ENCODE measurements at places on chromosomes 16 and 17.

- DNase-seq: no peak
Measured at GRCh38 chr16:70512456-70512855, 10.9 kb downstream of the COG4 start.

DNA sequence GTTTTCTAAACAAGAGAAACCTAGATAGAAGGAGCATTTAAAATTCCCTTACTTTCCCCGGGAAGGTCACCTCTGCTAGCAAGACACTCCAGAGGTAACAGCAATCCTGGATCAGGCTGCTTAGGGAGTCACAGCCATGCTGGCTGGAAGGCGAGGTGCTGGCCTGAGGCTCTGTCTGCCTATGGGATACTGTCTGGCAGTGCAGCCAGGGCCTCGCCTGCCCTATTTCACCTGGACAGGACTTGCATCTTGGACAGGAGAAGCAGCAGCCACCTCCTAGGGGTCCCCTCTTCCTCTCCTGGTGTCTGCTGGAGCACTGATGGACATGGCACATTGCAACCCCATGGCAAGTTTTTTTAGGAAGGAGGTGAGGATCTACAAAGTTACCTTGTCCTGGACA lies 15.1 kb downstream of the FA2H start:
- no peak for DNase-seq

DNA sequence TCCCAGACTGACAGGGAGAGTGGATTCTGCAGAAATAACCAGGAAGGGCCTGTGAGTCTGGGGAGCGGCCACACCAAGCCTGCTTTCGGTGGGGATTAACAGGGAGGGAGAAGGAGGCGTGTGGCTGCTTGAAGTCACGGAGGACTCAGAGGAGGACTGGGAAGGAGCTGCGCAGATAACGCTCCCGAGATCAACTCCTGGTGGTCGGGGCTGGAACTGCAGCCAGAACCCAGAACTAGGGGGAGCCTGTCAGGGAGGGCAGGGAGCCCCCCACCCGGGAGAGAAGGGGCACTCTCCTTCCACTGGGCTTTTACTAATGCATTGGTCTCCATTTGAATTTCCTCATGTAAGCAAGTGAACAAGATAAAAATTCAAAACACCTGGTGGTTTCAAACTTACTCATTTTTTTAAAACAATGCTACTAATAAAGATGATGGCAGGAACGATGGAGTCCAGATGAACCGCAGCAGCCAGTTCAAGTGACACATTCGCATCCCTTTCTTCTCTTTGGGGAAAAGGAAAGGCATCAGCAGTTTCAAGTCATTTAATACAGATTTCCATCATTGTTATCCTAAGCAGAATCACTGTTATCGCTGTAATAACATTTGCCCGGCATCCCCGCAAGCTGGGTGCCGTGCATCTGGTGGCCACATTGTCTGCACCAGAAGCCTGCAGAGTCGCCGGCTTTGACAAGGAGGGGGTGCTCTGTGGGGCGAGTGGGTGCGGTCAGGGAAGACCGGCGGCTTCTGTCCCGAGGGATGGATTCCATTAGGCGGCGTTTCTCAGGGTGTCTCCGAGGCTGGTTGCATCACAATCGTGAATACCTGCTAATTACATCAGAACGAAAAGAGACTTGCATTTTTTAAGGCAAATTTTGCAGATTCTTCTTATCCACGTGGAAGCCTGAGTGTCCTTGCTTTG lies 183.0 kb downstream of the FOXL1 start:
- DNase-seq: no peak

DNA sequence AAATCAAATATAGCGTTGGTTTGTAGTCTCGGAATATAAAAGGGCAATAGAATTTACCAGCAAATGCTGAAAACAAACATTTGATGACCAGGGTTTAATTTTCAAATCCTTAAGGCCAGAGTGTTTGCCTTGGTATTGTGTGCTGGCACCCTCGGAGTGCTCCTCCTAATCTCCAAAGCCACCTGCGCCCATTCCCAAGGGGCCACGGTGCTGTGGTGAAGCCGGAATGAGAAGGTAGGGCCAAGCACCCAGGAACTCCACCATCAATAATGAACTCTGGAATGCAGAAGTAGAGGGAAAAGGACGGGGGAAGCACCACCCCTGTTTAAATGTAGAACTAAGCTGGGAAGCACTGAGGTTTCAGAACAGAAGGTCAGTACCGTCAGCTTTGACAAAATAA lies 51.9 kb downstream of the COG7 start:
- DNase-seq: no peak

DNA sequence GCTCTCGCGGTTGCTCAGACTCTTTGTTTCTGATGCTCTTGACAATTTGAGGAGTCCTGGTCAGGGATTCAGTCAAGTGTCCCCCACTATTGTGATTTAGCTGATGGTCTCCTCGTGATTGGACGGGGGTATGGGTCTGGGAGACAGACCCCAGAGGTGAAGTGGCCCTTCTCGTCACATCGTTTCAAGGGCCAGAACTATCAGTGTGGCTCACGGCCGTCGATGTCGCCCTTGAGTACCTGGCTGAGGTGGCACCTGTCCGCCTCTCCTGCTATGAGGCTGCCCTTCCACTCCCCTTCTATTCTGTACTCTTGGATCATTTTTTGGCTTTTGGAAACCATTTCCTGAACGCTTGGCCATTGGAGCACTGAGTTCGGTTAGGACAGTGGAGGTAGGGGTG lies 7.4 kb upstream of the MEAK7 start:
- no peak for DNase-seq

GRCh38 chr17:32335687-32336086 lies 6.3 kb downstream of the C17orf75 start:
- no peak for DNase-seq

GRCh38 chr16:3503523-3503922 lies 2.7 kb downstream of the CLUAP1 start:
- DNase-seq: no peak

GRCh38 chr17:34892461-34893249 lies 68.6 kb downstream of the CCT6B start:
- no peak for DNase-seq

DNA sequence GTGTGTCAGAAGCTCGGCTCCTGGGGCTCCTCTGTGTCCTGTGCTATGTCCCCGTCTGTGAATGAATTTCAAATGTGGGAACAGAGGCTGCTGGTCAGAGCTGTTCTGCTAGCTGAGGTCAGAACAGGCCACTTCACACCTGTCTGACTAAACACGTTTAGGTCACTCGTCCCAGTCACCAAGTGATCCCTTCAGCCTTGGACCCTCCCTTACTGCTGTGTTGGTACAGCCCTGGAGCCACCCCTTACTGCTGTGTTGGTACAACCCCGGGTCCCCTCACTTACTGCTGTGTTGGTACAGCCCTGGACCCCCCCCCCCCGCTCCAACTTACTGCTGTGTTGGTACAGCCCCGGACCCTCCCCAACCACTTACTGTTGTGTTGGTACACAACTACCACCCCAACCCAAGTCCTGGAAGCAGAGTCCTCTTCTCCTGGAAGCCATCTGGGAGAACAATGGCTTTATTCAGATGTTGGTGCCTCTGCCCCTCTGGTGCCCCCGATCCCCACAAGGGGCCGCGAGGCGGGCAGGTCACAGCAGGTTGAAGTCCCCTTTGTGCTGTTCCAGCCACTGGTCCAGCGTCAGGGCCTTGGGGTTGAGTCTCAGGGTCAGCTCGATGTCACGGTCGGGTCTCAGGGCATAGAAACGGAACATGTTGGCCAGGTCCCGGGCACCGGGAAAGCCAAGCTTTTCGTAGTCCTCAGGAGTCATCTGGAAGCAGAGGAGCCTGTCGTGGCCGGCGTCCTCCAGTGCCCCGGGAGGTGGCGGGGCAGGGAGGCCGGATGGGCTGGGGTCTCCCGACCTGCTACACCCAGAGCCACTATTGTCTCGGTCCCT lies 13.0 kb downstream of the NMRAL1 start:
- no peak for DNase-seq

GRCh38 chr16:28192806-28193529 lies 18.8 kb downstream of the XPO6 start:
- no peak for DNase-seq

DNA sequence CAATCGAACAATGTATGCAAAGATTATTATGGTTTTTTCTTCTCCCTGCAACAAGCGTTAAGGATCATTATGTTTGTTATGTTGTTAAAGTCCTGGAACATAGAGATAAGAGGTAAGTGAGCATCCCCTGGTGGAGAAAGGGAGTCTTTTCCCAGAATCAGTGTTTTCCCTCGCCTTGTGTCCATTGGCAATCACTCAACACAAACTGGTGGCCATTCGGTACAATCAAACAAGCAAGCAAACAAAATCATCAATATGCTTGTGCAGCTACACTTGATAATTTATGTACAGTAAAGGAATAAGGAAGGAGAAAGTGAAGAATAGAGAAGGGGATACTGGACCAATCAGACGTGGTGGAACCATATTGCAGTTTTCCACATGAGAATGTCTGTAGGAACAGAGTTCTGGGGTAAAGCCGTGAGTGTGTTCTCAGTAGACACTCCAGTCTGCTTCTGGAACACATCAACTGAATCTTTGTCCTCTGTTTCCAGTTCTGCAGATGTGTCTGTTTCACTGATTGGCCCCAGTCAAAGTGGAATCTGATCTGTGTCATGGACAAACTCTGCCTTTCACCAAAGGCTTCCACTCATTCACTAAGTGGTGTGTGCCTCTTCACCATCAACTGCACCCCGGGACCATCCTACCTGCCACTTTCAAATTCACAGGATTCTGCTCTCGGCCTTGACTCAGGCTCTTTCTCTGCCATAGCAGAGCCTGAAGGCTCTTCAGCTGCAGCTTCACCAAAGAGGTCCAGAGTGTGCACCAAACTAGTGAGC lies 169.5 kb downstream of the AHSP start:
- DNase-seq: no peak

DNA sequence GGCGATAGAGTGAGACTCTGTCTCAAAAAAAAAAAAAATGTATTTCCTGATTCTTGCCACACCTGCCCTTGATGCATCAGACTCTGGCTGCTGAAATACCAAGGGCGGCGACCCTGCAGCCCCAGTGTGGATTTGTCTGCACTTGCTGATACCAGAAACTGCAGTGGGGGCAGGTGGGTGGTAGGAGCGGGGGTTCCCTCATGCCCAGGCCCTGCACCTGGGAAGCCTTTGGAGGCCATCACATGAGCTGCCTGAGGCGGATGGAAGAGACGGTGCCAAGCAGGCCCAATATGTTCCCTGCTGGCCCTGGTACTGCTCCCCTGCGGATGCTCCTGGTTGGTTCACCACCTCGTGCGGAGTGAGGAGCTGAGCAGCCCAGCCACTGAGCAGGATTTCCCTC lies 50.6 kb downstream of the MARF1 start:
- no peak for DNase-seq

GRCh38 chr17:42704490-42704836 lies 22.1 kb downstream of the CNTNAP1 start:
- no peak for DNase-seq

DNA sequence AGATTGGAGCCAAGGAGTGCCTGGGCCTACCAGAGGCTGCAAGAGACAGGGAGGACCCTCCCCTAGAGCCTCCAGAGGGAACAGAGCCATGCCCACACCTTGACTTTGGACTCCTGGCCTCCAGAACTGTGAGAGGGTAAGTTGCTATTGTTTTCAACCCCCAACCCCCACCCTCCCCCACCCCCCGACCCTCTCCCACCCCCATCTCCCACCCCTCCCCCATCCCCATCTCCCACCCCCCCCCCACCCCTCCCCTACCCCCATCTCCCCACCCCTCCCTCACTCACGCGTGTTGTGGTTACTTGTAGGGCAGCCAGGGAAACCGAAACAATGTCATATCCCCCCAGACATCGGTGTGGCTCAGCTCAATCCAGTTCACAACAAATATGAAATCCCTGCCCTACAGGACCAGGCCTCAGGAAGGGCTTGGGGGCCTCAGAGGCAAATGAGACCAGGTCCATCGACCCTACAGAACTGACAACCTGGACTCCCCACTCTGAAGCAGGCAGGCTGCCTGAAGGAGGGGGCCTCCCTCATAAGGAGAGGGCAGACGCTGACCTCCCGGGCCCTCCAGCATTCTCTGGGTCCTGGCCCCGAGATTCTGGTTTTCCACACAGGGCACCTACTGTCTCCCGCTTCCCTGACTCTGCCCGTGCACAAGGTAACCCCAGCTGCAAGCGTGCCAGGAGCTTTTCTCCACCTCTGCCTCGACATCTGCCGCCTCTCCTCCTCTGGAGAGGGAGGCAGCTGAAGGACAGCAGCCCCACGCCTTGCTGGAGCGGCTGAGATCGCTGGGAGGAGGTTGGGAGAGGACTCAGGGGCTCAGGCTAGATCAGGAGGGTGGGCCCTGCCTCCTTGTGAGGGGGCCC lies 3.0 kb upstream of the ZCCHC14 start:
- no peak for DNase-seq

- no peak for DNase-seq
Measured at GRCh38 chr17:80830020-80830780, 161.4 kb upstream of the CHMP6 start.

DNA sequence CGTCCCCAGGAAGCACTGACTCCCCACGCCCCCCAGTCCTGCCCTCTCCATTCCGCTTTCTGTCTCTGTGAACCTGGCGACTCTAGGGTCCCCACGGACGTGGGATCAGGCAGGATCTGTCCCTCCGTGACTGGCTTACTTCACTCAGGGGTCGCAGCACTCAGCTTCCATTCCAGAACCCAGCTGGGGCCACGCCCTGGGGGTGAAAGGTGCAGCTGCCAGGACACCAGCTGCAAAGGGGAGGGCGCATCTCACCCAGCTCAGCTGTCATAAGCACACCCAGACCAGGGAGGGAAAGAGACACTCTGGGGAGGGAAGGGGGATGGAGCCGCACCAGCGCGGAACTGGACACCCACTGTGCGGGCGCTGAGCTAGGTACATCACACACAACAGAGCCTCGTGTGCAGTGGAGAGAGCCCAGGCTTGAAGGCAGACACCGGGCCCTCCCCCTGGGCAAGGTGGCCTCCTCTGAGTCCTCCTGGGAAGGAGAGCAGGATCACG lies 18.5 kb upstream of the HEXD start:
- no peak for DNase-seq

GRCh38 chr17:72369366-72369765 lies 248.5 kb downstream of the SOX9 start:
- DNase-seq: no peak

DNA sequence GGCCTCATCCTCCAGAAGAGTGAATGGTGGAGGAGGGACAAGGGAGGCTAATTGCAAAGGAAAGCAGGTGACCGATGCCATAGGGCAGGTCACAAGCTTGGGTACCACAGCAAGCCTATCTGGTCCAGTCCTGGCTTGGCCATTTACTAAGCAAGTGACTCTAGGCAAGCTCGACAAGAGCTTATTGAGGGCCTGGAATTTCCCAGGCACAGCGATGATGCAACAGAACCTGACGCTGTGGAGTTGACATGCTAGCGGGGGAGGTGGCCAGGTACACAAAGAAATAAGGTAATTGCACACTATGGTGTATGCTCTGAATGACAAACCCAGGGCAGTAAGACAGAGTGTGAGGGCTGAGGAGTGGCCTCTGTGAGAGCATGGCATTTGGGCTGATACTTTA lies 98.5 kb downstream of the PGS1 start:
- DNase-seq: no peak

- DNase-seq: no peak
Measured at GRCh38 chr17:65598746-65599145, 37.3 kb upstream of the AXIN2 start.

- DNase-seq: no peak
Measured at GRCh38 chr17:16418685-16419068, 3.3 kb downstream of the TRPV2 start.

GRCh38 chr17:36641331-36641876 lies 40.0 kb downstream of the MRM1 start:
- DNase-seq: no peak

GRCh38 chr17:56074361-56074890 lies 78.8 kb upstream of the ANKFN1 start:
- DNase-seq: no peak

- DNase-seq: no peak
Measured at GRCh38 chr16:11692171-11692570, 23.9 kb downstream of the SNN start.

All from SK-N-MC (cell line).